Iris pigment epithelial cell (primary cell): ENCODE measurements at places on chromosomes 12 and 14.

DNA sequence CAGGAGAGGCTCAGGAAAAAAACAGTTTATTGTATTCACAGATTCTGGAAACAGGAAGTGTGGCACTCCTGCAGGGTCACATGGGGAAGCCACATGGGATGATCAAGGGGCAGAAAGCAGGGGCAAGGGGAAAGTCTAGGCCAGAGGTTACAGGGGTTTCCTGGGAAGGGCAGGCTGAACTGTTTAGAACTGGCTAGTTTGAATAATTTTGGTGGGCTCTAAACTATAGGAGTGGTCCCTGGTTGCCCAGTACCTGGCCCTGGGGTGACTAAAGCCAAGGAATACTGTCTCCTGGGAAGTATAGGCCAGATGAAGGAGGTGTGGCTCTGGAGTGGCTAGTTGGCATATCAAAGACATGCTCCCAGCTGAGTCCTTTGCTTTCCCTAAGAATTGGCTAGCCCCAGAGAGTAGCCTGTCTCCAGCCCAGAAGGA, 169.2 kb downstream of the SLC41A2 start:
- DNase-seq, result no peak

DNA sequence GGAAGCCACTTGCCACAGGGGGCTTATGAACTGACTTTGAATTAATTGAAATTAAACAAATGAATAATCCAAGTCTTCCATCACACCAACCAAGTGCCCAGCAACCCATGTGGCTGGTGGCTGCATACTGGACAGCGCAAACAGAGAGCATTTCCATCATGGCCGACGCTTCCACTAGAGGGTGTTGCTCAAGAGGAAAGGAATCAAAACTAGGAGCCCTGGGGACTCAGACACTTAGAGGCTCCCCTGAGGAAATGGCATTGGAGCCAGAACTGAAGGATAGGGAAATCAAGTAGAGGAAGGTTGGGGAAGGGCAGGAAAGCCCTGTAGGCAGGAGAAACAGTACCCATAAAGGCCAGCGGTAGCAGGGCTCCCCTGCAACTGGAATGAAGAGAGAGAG, 50.6 kb upstream of the NUAK1 start:
- no peak for DNase-seq

- DNase-seq, result no peak
These were observed 20.3 kb downstream of the PLEKHG3 start for GRCh38 chr14:64724578-64724930.

DNA sequence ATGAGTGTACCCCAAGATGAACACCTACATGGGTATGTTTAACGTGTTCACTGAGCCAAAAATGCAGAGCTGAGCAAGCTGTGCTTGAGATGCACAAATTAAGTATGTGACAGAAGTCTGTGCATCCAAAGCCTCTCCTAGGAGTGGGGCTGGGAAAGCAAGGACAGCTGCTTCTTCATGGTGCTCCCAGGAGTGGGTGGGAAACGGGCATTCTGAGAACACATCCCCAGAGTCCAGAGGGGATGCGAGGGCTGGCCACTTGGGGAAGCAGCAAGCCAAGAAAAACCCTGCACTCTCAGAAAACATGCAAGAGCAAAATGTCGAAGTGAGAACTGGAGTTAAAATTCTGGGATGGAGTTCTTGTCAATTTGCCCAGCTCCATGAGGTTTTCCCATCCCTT, 414.3 kb downstream of the BCAT1 start:
- no peak for DNase-seq

GRCh38 chr12:68403711-68404110, 71.5 kb upstream of the MDM1 start:
- DNase-seq, result no peak

GRCh38 chr14:104563191-104563741, 16.3 kb upstream of the C14orf180 start:
- DNase-seq, result no peak

- no peak for DNase-seq
These were observed 60.0 kb downstream of the MYF5 start for GRCh38 chr12:80776706-80777105.

- peak; percentile 88 for DNase-seq
These were observed 14.1 kb downstream of the FBXW8 start for GRCh38 chr12:116924558-116925453.

DNA sequence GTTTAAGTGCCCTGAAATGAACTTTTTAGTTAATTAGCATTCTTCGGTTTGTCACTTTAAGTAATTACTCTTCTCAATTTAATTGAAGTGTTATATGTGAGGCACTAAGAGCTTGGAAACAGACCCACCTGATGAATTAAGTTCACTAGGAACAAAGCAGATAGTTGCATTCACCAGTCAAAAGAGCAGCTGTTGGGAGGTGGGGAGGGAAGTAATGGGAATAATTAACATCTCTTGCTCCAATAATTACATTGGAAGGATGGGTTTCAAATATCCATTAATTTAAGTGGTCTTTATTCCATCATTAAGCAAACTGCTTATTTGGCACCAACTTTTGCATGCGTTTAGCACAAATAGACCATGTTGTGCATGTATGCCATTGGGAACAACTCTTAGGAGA, 667.2 kb downstream of the GALC start:
- no peak for DNase-seq

DNA sequence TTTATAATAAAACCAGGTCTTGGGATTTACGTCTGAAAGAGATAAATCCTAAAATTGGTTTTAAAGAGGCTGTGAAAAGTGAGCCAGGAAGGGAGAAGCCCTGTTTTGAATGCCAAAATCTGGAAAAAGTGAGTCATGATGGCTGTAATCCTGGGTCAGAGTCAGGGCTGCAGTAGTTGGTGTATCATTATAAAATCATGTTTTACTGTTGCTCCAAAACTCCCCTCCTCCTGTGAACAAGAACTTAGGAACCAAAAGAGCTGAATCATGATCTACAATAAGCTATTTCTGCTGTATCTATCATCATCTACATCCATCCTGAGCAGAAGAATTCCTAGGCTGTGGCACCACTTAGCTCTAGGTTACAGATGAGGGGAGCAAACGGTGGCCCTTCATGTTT, 79.3 kb downstream of the LMO3 start:
- peak; percentile 87 for DNase-seq

DNA sequence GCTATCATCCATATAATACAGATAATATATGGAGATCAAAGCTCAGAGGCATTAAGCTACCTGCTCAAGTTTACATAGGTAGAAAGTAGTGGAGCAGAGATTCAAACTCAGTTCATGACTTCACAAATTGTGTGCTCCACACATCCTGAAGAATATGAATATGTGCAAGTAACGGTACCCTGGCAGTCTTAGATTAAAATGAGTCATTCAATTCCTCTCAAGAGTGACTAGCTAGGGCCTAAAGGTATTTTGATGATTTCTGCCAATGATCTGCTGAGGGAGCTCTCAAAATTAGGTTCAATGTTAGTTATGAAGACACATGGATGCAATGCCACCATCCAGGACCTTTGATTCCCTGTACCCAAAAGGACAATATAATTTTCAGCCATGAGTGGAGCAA, 58.9 kb downstream of the GRIP1 start:
- peak; percentile 4 for DNase-seq

GRCh38 chr12:45644541-45644940, 85.0 kb upstream of the ARID2 start:
- DNase-seq, result peak; percentile 75

DNA sequence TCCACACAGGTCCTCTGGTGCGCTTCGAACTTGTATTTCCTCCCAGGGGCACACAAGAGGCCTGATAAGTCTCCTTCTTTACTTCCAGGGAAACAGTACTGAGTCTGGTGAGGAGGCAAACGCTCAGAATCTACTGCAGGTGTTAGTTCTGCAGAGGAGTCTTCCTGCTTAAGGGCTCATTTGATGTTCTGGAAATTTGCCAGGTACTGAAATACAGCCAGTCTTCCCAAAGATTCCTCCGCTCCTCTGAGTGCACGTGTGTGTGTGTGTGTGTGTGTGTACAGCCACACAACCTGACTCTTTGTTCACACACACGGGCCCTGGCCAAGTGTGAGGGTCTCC, 92.0 kb downstream of the FBXL14 start:
- peak; percentile 21 for DNase-seq

DNA sequence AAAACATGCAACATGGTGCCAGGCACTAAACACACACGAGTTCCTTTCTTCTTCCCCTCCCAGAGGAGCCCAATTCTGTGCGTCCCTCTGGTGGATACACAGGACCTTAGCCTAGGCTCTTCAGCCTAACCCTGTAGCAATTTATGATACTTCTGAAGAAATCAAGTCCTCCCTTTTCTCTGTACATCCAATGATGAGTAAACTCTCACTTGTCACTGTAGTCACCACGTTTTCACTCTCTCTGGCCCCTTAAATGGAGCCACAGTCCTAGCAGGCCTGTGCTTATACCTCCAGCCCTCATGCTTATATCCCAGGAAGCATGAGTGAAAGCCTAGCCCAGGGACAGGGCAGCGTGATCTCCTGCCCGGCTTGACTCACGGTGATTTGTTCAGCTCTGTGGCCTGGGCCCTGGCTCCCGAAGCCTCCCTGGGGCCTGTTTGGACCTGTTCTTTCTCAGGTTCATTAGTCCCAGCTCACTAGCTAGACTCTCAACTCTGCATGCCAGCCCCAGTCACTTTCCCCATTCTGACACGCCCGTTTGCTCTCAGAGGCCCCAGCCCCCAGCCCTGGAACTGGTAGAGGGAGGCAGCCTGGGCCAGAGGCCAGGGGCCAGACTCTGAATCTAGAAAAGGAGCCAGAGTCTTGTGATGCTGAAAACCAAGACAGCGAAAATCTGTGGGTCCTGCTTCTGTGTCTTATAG, 24.1 kb upstream of the PLEKHG3 start:
- DNase-seq, result no peak

DNA sequence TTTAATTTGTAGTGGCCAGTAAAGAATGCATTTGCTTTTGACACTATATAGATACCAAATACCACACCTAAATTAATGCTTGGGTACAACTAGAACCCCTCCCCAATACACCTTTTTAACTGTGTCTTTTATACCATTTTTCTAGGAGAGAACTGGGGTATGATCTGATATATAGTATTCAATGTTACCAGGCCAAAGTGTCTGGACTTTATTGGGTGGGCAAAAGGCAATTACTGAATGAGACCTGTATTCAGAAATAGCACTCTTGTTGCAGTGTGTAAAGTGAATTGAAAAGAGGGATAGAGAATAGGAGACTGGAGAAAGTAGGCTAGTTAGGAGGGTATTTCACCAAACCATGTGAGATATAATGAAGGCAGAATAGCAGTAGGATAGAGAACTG, 74.4 kb downstream of the SEC23A start:
- DNase-seq, result no peak

DNA sequence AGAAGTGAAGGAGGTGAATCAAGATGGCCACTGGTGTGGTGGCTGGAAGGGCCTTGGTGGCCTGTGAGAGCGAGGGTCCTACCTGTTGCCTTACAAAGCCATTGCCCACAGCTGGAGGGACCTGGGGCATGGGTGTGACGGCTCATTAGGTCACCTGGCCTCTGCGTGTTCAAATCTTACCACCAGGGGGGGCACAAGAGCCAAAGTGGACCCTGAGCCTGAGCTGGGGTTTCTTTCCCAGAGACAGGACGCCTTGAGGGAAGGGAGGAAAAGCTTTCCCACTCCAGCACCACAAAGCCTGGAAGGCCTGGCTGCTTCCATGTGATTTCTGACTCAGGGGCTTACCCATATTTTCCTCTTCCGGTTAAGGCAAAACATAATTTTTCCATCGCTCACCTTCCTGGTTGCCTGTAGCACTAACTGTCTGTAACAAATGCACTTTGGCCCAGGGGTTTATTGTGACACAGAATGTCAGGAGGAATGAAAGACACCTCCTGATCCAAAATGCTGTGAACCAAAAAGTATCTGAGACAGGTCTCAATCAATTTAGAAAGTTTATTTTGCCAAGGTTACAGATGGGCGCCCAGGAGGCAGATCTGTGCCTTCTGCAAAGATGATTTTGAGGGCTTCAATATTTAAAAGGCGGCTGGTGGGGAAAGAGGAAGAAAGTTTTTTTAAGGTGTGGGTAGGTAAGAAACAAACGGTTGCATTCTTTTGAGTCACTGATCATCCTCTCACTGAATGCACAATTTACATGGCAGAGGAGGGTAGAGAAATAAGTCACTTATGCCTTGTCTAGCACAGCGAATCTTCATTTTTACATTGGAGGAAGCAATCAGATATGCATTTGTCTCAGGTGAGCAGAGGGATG, 4.3 kb upstream of the CD9 start:
- peak; percentile 55 for DNase-seq

- DNase-seq, result no peak
These were observed 93.0 kb downstream of the PPP1R12A start for GRCh38 chr12:79841878-79842265.

GRCh38 chr12:91617818-91618217, 435.2 kb upstream of the DCN start:
- DNase-seq, result peak; percentile 41

DNA sequence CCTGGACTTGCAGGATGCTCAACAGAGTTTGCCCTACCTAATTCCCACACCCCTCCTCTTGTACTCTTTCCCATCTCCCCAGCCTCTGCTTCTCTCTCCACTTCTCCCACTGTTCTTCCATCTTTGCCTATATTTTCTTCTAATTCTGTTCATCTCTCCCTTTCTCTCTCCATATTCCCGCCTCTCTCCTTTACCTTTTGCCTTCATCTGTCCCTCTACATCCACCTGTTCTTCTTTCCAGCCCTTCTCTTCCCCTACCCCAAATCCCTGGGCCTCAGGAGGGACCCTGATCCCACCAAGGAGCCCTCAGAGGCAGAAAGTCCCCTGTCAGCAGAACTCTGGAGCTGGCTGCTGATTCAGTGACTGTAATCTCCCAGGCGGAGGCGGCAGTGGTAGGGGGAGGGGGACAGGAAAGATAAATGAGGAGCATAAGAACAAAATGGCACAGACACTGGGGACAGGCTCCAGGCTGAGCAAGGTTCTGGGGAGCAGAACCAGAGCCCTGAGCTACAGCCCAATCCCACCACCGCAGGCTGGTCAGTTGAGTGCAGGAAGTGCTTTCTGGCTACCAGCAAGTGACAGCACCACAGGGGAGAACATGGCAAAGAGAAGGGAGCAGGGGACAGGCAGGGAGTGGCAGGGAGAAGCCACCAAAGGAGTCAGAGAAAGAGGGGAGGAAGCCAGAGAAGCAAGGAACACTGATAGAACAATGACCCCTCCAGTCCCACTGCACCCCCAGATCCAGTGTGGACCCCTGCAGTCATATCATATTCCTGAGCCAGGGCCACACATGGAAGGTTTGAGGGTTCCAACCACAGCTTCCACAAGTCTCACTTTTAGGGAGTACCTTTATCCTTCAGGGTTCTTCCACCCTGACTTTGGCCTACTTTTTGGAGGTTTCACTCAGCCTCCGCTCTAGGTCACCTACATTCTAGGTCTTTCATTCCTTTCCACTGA, 27.0 kb downstream of the SMUG1 start:
- no peak for DNase-seq

DNA sequence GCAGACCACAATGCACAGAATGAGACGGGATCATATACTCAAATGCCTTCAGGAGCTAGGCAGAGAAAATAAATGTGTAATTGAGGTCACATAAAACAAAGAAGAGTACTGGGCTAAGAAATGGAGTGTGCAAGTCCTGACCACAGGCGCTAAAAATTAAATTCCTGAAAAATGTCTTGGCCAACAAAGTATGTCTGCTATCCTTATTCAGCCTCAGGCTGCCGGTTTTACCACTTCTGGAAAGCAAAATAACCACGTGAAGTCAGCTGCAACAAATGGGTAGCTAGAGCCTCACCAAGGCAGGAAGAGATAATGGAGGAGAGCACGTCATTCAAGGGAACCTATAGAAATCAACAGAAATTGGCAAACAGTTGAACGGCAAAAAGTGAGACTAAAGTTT, 3.1 kb downstream of the PYGL start:
- peak; percentile 66 for DNase-seq

- peak; percentile 99 for DNase-seq
These were observed 2.9 kb upstream of the BDKRB1 start for GRCh38 chr14:96252999-96253539.
